ENCODE measurements at places on chromosomes 1 and 21.

DNA sequence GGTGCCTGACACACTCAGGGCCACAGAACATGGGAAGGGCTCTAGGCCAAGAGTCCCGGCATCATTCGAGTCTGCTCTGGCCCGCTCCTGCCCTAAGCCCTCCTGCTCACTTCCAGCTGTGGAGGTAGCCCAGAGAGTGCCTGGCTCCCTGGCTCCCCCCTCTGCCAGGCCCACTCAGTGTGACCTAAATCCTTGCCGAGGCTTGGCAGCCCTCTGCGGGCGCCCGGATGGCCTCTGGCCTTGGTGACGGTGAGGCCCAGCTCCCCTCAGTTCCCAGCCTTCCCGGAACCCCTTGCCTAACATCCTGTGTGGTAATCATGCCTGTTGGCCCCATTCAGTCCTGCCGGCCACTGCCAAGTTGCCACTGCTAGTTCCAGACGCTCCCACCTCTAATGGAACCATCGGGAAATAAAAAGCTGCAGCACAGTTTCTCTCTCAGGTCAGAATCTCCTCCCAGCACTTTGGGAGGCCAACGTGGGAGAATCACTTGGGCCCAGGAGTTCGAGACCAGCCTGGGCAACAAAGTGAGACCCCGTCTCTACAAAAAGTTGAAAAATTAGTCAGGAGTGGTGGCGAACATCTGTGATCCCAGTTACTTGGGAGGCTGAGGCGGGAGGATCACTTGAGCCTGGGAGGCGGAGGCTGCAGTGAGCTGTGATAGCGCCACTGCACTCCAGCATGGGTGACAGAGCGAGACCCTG, 1.2 kb upstream of the H6PD start:
- no peak for DNase-seq

- DNase-seq, result no peak
Measured at GRCh38 chr1:31652891-31653499, 8.3 kb upstream of the PEF1 start.

GRCh38 chr1:1942753-1943656, 23.9 kb upstream of the TMEM52 start:
- DNase-seq, result no peak

DNA sequence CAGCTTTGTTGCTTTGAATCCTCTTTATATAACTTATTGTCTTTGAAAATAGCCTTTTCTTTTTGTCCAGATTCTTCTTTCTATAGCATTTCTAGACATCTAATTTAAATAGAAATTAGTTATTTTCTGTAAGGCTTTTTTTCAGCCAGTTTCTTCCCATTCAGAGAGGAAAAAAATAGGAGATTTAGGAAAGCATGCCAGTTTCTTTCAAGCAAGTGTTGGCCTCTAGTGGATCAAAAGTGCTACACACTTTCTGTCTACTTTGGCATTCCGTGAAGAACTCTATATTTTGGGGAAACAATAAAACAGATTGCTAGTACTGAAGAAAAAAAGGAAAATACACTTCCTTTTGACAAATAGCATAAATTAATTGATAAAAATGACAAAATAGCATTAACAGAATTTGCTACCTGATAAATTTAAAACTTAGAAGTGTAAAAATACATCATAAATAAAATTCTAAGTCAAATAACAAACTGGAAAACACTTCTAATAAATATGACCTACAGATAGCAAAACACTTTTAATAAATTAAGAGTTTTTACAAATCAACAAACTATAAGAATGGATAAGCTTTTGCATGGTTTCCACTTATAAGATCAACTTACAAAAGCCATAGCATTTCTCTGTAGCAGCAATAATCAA, 13.1 kb upstream of the EXO1 start:
- no peak for DNase-seq

GRCh38 chr21:29172282-29172681, 41.8 kb downstream of the MAP3K7CL start:
- no peak for DNase-seq

- no peak for DNase-seq
Measured at GRCh38 chr1:97138515-97139032, 417.0 kb downstream of the PTBP2 start.

- DNase-seq, result no peak
Measured at GRCh38 chr1:79695138-79695537, 688.6 kb upstream of the ADGRL4 start.

- DNase-seq, result no peak
Measured at GRCh38 chr1:15959424-15959823, 16.5 kb downstream of the ZBTB17 start.

- DNase-seq, result no peak
Measured at GRCh38 chr1:162206749-162207635, 137.5 kb downstream of the NOS1AP start.

- DNase-seq, result no peak
Measured at GRCh38 chr21:42417533-42417932, 13.8 kb downstream of the UBASH3A start.

DNA sequence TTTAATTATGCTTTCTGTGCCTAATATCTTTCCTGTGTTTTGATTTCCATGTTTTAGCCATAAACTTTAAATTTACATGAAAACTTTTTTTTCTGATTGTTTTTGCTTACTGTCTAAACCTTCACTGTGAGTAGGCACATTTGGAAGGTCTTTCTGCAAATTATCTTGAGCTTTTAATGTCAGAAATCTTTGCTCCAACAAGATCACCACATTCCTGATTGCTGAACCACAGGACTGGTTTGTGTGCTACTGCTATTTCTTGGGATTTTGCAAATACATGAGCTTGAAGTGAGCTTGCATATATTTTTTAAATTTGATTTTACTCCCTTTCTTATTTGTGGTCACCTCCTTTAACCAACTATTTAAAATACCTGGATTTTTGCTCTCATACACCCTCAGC, 61.3 kb downstream of the PTBP2 start:
- DNase-seq, result no peak

GRCh38 chr1:164716992-164717703, 158.2 kb downstream of the PBX1 start:
- no peak for DNase-seq

GRCh38 chr1:204025917-204026707, 46.8 kb upstream of the SOX13 start:
- no peak for DNase-seq

- DNase-seq, result no peak
Measured at GRCh38 chr1:32685498-32685897, 17.1 kb downstream of the SYNC start.

- DNase-seq, result no peak
Measured at GRCh38 chr1:145994391-145995120, 1.8 kb downstream of the TXNIP start.

GRCh38 chr1:49346767-49347349, 570.2 kb upstream of the BEND5 start:
- no peak for DNase-seq

GRCh38 chr1:237809099-237809498, 81.6 kb downstream of the ZP4 start:
- DNase-seq, result no peak

DNA sequence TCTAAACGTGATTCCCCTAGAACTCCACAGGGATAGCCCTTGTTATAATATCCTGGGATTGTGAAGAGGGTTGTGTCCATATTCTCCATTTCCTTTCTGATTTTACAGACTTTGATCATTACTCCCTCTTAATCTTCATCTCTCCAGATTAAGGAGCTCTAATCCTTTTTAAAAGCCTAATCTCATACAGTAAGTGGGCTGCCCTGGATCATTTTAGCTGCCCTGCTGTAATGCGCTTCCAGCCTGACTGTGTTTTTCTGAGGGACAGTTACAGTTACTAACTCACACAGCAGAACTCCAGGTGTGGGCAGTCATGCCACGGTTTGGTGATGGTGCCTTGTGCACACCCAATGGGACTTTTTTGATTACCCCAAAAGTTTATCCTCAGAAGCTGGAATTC, 33.5 kb downstream of the PROX1 start:
- DNase-seq, result no peak

GRCh38 chr1:10820422-10820821, 24.0 kb upstream of the CASZ1 start:
- DNase-seq, result no peak

DNA sequence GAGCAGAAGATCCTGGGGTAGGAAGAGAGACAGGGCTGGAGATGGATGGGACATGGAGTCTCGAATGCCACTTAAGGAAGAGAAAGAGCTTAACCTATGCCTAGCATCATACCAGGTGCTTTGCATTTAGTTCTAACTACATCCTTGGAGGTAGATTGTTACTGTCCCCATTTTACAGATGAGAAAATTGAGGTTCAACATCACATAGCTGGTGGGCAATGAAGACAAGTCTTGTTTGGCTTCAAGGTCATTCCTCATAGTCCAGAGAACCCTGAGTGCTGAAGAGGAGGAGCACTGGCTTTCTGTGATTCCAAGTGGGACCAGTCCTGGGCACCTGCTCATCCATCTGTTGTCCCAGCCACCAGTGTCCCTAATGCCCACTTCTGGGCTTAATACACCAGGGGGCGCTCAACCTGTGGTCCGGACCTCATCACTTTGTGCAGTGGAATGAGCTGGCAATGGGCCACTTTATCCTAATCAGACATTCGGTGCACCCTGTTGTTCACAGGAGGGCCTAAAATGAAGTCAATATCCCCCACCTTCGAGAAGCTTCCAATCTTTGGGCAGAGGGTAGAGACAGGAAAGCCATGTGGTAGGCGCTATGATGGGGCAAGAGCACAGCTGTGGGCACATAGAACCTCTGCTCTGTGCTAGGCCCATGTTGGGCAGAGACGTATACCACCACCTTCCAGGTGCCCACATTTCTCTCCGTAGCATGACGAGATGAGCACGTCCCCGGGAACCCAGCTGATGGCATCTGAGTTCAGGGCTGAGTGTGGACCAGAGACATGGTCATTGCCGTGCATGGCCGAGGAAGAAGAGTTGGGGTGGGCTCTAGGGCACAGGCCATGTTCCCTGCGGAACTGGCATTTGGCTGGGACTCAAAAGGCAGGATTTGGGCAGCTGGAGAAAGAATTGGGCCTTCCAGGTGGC, 9.2 kb downstream of the RPS6KA1 start:
- DNase-seq, result no peak

DNA sequence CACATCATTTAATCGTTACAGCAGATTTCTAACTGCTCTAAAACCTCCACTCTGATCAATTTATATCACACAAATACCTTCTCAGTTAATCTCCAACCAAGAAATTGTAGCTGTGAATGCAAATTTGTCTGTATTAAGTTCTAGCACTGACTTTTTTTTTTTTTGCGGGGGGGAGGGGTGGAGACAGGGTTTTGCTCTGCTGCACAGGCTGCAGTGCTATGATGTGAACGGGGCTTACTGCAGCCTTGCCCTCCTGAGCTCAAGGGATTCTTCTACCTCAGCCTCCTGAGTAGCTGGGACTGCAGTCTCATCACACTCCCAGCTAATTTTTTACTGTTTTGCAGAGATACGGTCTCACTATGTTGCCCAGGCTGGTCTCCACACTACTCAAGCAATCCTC, 163.6 kb downstream of the RERE start:
- no peak for DNase-seq

GRCh38 chr1:235649368-235650163, at the start of gene GNG4:
Gene GNG4 (minus strand): TSS chr1:235649784. CDS start chr1:235583838, 65,946 bp downstream.
- no peak for DNase-seq

GRCh38 chr21:35046880-35047229, 2.2 kb downstream of the RUNX1 start:
- DNase-seq, result no peak

- no peak for DNase-seq
Measured at GRCh38 chr1:44648529-44649250, 25.6 kb downstream of the TMEM53 start.

- DNase-seq, result no peak
Measured at GRCh38 chr1:27973771-27974416, 14.1 kb downstream of the XKR8 start.

- DNase-seq, result no peak
Measured at GRCh38 chr1:94846308-94846707, 26.2 kb downstream of the SLC44A3 start.

DNA sequence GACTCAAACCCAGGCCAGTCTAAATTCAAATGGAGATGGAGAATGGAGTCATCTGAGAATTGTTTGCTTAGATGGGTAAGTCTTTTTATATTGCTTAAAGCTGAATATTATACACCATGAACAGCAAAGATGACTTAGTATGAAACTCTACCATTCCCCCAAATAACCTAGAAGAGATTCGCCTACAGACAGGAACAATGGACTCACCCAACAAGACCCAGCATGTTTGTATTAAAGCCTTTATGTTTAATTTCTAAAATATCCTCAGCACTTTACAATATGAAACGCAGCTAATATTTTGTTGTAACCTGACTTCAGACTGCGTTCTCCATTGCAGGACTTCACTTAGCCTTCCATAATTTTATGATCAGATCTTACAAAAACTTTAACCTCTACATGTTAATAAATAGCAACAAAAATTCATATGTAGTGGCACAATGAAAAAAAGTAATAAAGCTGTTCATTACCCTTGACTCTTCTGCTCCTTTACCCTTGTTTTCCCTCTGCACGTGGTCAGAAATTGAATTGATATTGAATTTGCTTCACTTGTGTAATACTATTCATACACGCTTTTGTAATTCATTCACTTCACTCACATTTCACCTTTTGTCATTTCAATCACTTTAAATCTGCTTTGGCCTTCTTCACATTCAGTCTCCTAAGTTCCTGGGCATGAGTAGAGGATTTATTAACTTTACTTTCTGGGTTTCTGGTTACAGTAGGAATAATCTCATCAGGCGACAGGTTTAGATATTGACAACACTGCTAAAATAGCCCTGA, 177.3 kb upstream of the PTBP2 start:
- DNase-seq, result no peak

GRCh38 chr1:154842635-154843034, 27.4 kb downstream of the KCNN3 start:
- DNase-seq, result no peak

GRCh38 chr21:34936883-34937563, 112.1 kb downstream of the RUNX1 start:
- DNase-seq, result no peak

DNA sequence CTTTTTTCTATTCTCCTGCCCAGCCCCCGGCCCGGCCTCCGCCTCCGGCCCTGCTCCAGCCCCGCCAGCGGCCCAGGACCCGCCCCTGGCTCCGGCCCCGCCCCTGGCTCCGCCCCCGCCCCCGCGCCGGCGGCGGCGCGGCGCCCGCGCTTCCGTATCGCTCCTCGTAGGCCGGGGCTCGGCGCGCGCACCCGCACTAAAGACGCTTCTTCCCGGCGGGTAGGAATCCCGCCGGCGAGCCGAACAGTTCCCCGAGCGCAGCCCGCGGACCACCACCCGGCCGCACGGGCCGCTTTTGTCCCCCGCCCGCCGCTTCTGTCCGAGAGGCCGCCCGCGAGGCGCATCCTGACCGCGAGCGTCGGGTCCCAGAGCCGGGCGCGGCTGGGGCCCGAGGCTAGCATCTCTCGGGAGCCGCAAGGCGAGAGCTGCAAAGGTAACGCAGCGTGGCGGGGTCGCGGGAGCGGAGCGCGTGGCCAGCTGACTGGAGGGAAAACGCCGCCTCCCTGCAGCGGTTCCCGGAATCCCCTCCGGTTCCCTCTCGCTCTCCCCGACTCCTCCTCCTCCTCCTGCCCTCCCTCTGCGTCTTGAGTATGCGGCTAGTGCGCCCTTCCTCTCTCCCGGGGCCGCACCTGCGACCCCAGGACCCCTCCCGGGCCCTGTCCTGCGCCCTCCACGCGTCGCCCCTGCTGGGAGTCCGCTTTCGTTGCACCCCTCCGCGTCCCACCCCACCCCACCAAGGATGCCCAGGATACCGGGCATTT, at the start of gene IFNAR2:
TSS of gene IFNAR2 (plus strand) at position 155 of the 761 bp plus-strand sequence. CDS start 11,985 bp downstream, outside the sequence.
- DNase-seq, result peak; percentile 61

All from activated CD4-positive, alpha-beta T cell treated with anti-CD3 and anti-CD28 coated beads for 1 hour (primary cell).